ENCODE measurements at places on chromosomes 13 and 19.

- no peak for DNase-seq
Measured at GRCh38 chr13:59771272-59771671, 392.5 kb downstream of the DIAPH3 start.

- no peak for DNase-seq
Measured at GRCh38 chr13:61927648-61928047, 512.0 kb upstream of the PCDH20 start.

- DNase-seq = no peak
Measured at GRCh38 chr13:45828256-45828968, 23.1 kb downstream of the SIAH3 start.

GRCh38 chr19:50994129-50994528, 7.3 kb downstream of the KLK8 start:
- peak; percentile 8 for DNase-seq

DNA sequence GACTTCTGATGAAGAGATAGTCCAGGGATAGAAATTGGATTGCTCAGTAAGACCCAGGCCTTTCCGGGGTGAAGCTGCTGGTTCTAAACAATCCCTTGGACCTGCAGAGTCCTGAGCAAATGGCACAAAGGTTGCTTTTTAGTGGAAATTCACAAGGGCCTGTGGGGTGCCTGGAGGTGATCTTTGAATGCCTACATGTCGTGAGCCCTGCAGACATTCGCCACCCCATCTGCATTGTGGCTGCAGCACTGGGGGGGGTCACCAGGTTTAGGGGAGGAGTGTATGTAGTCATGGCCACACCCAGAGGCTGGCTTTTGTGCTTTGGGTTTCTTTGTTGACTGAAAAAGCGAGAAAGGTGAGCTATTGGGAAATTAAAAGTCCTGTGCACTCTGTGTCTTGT, 41.4 kb downstream of the SLC7A9 start:
- DNase-seq = no peak

- no peak for DNase-seq
Measured at GRCh38 chr13:40306817-40307216, 359.6 kb downstream of the FOXO1 start.

GRCh38 chr13:28237944-28238343, 99.6 kb downstream of the PAN3 start:
- no peak for DNase-seq

- no peak for DNase-seq
Measured at GRCh38 chr13:36131931-36132297, 732 bp upstream of the DCLK1 start.

GRCh38 chr13:42363941-42364612, 92.1 kb downstream of the AKAP11 start:
- no peak for DNase-seq

DNA sequence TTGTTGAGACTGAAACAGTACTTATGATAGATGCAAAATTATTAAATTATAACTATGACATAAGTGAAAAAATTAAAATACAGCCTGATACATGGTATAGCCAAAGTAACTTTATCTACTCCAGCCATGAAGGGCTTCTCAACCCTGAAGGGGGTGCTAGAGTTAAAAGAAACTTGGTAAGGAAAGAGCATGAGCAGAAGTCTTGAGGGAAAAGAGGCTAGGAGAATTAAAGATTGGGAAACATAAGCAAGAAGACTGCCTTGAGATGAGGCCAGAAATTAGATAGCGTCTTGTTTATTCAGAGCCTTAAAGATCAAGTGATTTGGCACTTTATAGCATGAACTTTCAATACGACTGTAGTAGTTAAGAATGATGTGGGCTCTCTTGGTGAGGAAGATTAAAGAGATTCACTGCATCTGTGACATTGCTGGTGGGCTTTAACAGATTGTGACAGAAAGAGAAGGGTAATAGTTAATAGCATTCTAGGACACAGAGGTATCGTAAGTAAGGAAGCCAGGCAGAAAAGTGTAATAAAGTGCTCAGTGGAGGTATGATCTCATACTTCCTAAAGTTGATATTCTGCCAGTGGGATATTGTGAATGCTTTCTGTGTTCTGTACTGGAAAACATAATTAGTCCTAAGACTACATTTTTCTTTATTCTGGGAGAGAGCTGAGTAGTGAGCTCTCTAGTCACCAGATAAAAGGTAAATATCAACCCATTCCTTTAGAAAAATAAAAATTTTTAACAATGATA, 385.4 kb upstream of the PRR20A start:
- DNase-seq = no peak

DNA sequence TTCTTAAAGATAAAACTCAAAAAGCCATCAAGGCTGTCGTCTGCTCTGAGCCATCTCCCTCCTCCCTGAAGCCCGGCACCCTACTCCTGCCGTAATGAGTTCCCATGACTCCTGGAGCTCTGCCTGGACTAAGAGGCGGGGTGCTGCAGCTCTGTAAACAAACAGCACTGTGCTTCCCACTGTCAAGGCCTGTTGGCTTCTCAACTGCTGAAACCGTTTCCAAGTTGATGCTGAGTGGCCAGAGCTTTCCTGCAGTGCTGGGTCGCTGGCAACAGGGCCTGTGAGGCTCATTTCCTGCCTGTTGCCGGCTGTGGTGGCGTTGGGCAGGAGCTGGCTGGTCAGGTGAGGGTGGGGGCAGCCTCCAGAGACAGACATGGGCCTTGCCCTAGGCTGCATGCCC, 26.7 kb upstream of the ISYNA1 start:
- no peak for DNase-seq

- DNase-seq = no peak
Measured at GRCh38 chr13:85659493-85659892, 139.7 kb downstream of the SLITRK6 start.

DNA sequence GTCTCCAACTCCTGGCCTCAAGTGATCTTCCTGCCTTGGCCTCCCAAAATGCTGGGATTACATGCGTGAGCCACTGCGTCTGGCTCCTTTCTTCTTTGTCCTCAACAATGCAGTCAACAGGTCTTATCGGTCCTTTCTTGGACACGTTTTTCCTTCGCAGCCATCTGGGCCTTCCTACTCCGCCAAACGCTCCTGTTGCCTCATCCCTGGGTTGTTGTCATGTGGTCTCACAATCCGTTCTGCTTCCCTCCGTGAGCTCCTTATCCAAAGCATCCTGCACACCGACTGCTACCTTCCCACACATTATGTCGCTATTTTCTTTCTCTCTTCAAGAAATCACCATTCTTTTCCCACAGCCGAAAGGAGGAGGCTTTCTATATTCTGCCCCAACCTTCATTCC, 306.8 kb downstream of the DCLK1 start:
- no peak for DNase-seq

DNA sequence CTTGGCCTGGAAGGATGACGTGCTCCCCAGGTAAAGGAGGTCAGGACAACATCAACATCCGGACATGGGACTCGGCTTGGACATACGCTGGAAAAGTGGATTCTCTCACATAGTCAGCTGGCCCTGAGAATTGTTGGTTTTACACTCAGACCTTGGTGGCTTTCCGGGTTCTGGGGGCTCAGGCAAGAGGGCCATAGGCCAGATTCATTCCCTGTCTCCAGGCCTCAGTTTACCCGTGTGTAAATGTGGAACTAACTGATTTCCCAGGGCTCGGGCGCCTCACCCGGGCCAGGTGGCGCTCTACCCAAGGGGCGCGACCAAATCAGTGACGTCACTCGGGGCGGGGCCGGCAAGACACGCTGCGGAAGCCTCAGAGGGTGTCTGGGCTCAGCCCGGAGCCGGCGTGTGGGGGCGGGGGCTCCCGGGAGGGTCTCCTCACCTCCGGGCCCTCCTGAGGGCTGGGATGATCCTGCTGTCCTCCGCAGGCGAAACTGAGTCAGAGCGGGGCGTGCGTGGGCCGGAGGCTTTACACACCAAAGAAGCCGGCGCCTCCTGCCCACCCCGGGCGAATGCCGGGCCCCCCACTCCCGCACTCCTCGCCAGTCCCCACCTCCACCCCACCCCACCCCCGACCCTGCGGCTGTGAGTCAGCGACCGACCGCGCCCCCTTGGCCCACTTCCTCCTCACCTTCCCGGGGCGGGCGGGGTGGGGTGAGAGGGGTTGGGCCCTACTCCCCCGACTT, 862 bp upstream of the VASP start:
- peak; percentile 94 for DNase-seq

- no peak for DNase-seq
Measured at GRCh38 chr13:99205621-99206220, 5.1 kb downstream of the UBAC2 start.

DNA sequence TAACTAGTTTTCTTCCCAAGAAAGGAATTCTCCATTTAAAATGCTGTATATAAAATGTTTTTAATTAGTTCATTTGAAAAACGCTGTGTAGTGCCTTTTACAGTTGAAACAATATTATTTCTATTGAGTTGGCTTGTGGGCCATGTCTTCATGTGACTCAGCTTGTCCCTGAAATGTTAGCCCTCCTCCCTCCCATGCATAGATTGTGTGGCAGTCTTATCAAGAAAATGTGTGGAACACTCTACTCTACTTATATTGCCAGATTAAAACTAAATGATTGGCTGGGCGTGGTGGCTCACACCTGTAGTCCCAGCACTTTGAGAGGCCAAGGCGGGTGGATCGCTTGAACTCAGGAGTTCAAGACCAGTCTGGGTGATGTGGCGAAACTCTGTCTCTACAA, 33.4 kb downstream of the TFDP1 start:
- DNase-seq = no peak

DNA sequence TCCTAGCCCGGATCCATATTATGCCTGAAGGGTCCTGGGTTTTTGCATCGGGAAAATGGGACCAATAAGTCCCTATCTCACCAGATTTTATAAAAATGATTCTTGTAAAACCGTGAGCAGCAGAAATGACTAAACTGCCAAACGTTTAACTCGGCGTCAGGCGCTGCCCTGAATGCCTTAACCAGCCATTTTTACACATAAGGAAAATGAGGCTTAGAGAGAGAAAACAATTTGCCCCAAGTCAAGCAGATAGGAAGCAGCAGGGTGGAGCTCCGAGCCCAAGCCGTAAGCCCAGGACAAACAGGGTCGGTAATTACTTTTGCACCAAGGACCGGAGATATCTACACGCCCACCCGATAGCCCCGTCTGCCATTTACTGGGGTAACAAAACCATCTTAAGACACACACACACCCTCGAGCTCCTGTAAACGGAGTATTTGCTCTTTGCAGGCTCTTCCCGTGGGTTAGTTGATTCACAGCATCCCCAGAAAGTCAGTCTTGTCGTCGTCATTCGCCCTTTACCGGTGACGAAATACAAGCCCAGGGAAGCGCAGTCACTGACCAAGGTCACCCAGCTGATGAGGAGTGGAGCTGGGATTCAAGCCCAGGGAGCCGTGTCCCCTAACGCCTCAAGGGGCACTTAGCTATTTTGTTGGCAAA, 16.0 kb upstream of the MRI1 start:
- DNase-seq = peak; percentile 36

GRCh38 chr13:97329331-97329730, 104.6 kb upstream of the RAP2A start:
- DNase-seq = peak; percentile 34

DNA sequence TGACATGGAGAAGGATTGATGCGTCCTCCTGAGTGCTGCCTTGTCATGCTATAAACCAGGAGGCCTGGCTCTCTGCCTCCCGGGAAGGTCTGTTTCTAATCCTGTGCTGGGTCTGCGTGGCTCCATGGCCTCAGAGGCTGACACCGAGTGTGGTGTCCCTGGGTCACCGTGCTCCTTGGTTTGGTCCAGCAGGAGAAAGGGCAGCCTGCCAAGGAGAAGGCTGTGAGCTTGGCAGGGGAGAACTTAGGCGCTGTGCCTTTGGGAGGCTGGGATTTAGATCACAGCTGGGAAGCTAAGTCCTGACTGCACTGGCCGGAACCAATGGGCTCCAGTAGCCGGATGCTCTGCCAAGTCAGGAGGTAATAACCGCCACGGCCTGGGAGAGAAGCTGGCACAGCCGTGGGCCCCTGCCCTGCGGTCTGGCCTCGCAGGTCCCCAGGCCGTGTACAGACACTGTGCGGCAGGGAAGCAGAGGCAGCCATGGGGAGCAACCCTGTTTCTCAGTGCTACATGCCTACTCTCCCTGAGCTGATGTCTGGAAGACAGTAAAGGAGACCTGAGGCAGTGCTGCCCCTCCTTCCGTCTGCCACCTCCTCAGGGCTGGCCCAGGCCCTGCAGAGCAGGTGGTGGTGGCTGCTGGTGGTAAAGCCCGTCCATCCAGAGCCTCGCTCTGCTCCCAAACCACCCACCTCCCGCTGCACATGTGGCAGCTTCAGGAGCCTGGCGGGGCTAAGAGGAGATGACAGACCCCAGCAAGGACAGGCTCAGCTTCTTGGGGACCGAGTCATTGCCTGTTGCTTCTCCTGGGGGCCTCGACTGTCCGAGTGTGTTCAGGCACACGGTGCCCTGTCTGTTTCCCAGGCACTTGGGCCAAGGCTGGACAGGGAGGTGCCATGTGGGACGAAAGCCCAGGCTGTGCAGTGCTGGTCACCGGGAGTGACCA, 44.9 kb downstream of the C13orf46 start:
- no peak for DNase-seq

DNA sequence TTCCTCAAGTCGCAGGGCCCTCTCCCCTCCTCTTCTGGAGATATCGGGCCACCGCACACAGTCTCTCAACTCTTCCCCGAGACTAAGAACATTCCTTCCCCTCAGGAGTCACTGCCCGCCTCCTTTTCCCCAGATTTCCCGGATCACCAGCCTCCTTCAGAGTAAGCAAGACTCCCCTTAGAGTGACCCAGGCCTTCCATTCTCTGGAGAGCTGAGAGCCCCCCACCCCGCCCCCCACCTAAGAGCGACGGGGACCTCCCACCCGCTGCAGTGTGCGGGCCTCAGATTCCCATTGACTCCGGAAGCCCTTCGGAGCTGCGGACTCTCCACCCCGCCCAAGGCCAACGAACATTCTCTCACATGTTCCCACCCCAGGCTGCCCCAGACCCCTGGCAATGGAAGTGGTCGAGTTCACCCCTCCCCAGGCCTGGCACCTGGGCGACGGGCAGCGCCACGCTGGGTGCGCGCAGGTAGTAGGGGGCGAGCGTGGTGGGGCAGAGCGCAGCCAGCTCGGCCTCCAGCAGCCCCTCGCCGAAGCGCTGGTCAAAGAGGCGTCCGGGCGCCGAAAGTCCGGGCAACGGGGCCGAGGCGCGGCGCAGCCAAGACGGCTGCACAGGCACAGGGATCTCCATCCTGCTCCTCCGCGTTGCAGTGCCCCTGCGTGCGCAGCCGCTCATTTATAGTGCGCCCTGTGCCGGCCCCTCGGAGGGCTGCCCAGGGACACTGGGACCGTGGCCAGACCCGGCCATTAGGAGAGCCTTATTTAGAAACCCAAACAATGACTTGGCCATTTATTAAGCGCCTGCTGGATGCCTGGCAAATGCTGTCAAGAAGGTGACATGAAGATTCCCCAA, at the start of gene HSPB6:
HSPB6 (minus strand) TSS at position 653 of the 854 bp plus-strand sequence; CDS start at position 632, 21 bp downstream.
- DNase-seq = no peak

- DNase-seq = no peak
Measured at GRCh38 chr19:3879656-3880055, 829 bp upstream of the ATCAY start.

GRCh38 chr13:49638030-49638743, 9.9 kb downstream of the ARL11 start:
- no peak for DNase-seq

DNA sequence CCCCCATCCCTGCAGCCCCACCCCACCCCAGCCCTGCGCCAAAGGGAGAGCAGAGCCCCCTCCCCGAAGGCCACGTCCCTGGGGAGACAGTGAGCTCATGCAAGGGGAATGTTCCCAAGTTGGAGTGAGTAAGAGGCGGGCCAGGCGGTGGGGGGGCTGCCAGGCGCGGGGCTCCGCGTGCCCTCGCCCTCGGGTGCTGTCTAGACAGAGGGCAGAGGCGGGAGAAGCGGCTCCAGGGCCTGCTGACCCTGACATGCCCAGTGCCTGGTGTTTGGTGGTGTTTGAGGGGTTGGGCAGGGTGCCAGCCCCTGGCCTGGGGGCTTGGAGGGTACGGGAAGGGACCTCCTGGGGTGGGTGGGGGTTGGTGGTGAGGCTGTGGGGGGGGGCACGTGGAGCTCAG, 1.0 kb downstream of the FSTL3 start:
- DNase-seq = no peak
